ENCODE measurements at places on chromosomes 4 and X.

GRCh38 chrX:66654411-66654810, 15.5 kb upstream of the EDA2R start:
- no peak for DNase-seq

DNA sequence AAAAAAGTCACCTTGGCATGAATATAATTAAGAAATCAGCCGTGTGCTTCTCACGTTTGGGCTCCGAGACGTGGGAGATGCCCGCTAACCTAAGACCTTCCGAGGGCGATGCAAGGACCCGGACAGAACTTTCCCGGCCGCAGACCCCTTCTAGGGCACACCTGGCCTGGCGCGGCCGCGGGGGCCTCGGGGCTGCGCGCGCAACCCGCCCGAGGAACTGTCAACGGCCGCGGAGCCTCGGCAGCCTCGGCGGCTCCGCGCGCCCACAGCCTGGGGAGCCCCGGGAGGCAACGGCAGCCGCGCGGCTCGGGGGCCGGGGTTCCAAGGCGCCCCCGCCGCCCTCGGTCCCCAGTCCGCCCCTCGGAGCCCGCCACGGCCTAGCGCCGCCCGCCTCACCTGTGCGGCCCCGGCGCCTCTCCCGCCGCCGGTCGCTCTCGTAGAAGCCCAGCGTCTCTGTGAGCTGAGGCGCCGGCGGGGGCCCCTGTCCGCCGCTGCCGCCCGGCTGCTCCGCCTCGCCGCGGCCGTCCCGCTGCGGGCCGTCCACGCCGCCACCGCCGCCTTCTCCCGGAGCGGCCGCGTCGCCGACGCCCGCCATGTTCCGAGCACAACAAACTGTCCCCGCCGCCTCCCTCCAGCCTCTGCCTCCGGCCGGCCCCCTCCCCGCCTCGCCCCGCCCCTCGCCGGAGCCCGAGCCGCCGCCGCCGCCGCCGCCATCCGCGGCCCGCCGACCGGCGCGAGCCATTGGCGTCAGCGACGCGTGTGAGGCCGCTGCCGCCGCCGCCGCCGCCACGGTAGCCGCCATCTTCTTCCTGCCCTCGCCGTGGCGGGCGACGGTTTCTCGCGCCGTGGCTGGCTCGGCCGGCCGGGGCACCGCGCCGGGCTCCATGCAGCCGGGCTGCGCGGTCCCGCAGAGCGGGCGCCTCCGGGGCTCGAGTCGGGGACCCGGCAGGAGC, at the start of gene TAPT1:
Gene TAPT1, minus strand, starts transcription at position 609 of the 953 bp plus-strand sequence. Its CDS starts 14 bp downstream, at position 595.
- peak; percentile 29 for DNase-seq

DNA sequence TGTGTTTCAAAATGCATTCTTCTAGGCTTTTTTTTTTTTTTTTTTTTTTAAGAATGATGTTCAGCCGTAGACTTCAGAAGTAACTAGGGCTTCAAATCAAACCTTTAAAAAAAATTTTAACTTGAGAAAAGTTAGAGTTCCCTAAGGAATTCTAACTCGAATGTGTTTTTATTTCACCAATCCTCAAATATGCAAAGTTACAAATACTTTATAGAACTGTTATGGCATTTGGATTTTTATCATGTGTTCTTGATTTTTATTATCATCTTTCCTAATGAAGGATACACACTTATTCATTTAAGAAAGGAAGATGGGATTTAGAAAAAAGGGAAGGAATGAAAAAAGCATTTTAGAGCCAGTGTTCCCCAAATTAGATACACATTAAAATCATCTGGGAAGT, 200.6 kb upstream of the LDB2 start:
- DNase-seq = no peak

DNA sequence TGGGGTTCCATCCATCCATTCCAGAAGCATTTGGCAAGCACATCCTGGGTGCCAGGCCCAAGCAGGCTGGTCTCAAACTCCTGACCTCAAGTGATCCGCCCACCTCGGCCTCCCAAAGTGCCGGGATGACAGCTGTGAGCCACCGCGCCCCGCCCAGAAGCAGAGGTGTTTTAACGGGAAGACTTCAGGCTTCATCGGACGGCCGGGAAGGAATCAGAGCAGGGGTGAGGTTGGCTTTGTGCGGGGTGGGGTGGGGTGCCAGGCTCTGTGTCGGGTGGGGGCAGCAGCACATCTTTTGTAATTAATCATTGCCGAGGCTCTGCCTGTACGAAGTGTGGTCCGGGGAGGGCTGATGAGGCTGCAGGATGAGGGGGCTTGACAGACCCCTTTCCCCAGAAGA, 5.1 kb upstream of the SLC25A6 start:
- DNase-seq = no peak

- no peak for DNase-seq
Measured at GRCh38 chr4:140857111-140857510, 100.9 kb upstream of the TBC1D9 start.

- DNase-seq = no peak
Measured at GRCh38 chr4:113052379-113052951, 3.0 kb downstream of the ANK2 start.

DNA sequence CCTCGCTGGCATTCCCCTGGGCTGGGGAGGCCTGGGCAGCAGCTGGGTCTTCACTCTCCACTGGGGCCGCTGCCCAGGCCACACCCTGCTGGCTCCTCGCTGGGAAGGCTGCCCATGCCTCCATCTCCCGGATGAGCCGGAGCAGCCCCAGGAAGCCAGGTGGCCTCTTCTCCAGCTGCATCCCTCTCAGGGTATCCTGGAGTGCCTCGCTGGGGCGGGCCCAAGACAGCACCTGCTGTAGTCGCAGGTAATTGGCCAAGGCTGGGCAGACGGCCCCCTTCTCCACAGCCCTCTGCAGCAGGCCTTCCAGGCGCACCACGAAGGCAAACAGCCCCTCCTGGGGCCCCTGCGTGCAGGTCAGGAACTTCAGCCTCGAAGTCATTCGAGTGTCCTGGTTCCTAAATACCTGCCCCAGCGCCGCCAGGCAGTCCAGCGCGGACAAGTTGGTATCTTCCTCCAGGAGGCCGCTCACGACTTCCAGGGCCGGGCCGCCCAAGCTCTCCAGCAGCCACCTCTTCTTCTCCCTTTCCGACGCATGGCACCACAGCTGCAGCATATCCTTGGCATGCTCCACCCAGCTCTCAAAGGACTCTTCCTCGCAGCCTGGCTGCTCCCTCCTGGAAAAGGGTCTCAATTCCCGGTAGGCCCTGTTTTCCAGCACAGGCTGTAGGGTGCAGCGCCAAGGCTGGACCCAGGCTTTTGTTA, 3.7 kb downstream of the PNMA6E start:
- no peak for DNase-seq

GRCh38 chrX:17588303-17588702, 149.0 kb upstream of the SCML1 start:
- DNase-seq = no peak

DNA sequence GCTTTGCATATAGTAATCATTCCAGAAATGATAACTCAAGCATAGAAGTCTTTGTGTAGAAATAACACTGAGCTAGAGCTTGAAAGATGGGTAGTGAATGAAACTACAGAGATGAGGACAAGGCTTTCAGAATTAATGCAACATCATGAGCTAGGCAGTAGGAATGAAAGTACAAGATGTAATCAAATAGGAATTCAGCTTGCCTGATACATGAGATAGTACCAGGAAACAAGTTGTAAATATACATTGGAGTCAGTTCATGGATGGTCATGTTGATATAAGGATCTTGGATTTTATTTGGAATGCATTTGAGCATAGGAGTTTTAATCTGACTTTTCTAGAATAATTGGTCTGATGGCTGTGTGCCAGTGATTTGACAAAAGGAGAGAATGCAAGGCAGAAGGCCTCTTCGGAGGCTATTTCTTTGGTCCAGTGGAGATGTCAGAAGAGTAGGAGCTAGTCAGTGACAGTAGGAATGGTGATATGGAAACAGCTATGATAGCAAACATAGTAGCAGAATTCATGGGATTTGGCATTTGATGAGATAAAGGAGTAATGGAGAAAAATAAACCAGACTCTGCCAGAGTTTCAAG, 206.4 kb upstream of the PACRGL start:
- DNase-seq = no peak

DNA sequence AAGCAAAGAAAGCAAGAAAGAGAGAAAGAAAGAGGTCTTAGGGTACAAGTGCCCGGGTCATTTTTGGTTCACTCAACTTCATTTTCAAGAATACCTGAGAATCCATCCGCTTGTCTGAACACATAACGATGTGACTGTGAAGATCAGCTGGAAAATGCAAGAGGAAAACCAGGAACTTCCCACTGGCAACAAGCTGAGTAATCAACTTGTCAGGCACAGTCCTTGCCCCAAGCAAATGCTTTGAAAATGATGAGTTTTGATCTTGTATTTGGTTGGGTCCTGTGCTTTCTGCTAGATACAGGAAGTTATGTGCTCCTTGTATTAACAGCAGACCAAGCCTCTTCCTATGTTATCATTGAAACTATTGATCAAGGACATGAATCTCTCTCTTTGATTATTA, 239.1 kb downstream of the ASMT start:
- DNase-seq = no peak

GRCh38 chr4:8597791-8598190, 5.2 kb downstream of the CPZ start:
- no peak for DNase-seq

GRCh38 chr4:138111462-138112000, 130.6 kb downstream of the SLC7A11 start:
- DNase-seq = no peak

GRCh38 chr4:95198961-95199360, 349.8 kb downstream of the UNC5C start:
- no peak for DNase-seq

GRCh38 chrX:118347131-118347530, 1.2 kb downstream of the WDR44 start:
- no peak for DNase-seq

DNA sequence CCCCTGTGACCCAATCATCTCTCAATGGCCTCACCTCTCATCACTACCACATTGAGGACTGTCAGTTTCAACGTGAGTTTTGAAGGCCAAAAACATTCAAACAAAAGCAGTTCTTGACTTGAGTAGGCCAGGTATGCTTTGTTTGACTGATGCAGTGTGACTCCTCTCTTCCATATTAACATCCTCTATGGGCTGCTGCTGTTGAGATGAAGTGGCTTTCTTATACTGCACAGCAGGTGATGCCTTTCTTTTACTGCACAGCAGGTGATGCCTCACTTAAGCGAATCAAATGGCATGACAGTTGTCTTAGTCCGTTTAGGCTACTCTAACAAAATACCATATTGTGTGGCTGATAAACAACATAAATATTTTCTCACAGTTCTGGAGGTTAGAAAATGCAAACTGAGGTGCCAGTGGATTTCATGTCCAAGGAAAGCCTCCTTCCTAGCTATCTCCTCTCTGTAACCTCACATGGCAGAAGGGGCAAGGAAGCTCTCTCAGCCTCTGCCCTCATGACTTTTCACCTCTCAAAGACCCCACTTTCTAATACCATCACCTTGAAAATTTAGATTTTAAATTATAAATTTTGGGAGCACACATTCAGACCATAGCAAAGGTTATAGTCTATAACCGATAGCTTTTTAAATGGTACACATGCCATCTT, 2267.9 kb upstream of the AGA start:
- DNase-seq = no peak

DNA sequence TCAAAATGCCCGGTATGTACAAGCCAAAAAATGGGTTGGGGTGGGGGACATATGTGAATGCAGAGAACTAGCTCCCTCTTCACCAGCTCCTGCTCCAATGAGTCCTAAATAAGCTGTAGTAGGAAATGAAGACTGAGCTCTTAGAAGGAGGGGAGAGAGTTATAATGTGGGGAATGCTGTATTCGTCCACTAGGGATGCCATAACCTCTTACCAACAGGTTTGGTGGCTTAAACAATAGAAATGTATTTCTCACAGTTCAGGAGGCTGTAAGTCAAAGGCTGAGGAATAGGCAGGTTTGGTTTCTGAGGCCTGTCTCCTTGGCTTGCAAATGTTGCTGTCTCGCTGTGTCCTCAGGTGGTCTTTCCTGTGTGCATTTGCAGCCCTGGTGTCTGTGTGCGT, 4.4 kb upstream of the INPP4B start:
- DNase-seq = no peak

- DNase-seq = no peak
Measured at GRCh38 chr4:32564626-32565025, 1844.5 kb downstream of the PCDH7 start.

DNA sequence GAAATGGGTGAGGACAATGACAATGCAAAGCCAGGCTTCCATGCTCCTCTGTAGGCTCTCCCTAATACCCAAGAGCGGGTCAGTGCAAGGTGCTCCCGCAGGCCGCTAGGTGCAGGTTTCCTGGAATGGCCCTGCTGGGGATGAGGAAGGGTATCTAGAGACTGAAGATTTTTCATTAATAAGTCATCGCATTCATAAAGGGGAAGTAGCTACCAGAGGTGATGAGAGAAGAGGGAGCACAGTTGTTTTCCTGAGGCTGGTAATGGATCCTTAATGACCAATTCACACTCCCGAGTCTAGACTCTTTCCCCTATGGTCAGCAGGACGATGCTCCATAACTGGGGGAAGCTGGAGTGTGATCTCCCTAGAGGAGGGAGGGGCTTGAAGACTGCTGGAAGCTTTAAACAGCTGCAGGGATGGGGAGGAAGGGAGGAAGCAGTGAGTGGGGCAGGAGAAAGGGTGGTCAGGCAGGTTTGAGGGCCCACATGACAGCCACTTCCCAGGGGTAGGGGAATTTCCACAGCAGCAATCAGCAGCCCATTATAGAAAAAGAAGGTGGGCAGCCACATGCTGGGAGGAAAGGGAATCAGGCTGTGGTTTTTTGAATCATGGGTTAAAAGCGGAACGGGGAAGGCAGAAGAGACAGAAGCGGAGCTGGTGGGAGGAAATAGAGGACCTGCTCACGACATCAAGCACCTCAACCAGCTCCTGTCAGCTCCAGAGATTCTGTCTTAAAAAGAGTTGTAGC, 10.2 kb upstream of the ATP6AP2 start:
- DNase-seq = no peak

- DNase-seq = no peak
Measured at GRCh38 chrX:44344687-44345086, 1.2 kb upstream of the EFHC2 start.

DNA sequence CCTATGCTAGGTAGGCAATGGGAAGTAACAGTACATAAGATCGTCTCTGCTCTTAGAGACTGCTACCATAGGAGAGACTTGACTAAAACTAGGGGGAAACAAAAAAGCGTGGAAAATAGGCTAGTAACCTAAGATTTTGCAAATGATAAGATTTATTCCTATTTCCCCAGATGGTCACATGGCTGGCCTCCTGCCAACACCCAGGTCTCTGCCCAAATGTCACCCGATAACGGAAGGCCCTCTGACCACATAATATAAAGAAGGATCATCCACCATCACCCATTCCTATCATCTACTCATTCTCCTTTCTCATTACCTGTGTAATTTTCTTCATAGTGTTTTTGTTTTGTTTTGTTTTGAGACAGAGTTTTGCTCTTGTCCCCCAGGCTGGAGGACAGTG, 4.7 kb downstream of the LAMP2 start:
- no peak for DNase-seq

GRCh38 chr4:175034007-175034406, 115.8 kb downstream of the ADAM29 start:
- DNase-seq = no peak

- no peak for DNase-seq
Measured at GRCh38 chr4:97144199-97144598, 999.1 kb downstream of the STPG2 start.
